ENCODE measurements at places on chromosomes 3 and 15.

GRCh38 chr3:193909387-193909786, 226.6 kb upstream of the HES1 start:
- no peak for DNase-seq

DNA sequence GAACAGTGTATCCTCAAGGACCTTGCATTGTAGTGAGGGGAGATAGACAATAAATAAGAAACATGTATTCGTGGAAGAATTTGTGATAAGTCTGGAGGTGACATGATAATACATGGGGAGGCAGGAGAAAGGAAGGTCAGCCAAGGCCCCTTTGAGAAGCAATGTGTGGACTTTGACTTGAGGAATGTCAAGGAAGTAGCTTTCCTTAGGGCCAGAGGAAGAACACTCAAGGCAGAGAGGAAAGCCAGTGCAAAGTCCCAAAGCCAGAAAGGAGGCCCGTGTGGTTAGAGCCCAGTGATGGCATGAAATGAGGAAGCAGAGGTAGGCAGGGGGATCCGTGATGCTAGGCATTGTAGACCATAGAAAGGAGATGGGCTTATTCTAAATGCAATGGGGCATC, 192.2 kb downstream of the NR1D2 start:
- DNase-seq, result no peak

GRCh38 chr3:120424976-120425570, 25.7 kb downstream of the FSTL1 start:
- no peak for DNase-seq

- no peak for DNase-seq
Observed at GRCh38 chr3:46132565-46132964, 75.5 kb downstream of the CCR1 start.

GRCh38 chr15:78422571-78423340, 15.3 kb upstream of the IREB2 start:
- peak; percentile 74 for DNase-seq

DNA sequence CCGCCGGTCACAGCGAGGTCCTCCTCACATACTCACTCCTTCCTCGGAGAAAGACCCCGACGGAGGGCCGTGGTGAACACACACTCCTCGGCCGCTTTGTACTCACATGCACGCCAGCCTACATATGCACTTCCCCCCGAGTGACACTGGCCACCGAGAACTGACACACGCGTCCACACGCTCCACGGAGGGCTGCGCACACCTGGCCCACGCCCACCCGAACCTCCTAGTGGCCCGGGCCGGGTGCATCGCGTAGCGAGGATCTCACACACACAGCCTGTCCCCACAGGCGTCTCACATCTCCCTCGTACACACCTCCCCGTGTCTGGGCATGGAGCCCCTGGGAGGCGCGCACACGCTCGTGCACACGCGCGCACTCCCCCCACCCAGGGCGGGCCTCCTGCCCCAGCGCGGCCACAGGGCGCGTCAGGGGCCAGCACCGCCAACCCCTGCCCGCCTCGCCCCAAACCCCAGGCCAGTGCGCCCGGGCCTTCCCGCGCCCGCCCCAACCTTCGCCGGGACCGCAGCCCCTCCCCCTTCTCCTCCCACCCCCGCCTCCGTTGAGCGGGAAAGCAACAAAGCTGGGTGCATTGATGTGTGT, 411 bp upstream of the C3orf70 start:
- no peak for DNase-seq

GRCh38 chr3:62361824-62362223, 11.5 kb downstream of the FEZF2 start:
- DNase-seq, result no peak

- peak; percentile 79 for DNase-seq
Observed at GRCh38 chr3:53154881-53155285, 6.1 kb upstream of the PRKCD start.

DNA sequence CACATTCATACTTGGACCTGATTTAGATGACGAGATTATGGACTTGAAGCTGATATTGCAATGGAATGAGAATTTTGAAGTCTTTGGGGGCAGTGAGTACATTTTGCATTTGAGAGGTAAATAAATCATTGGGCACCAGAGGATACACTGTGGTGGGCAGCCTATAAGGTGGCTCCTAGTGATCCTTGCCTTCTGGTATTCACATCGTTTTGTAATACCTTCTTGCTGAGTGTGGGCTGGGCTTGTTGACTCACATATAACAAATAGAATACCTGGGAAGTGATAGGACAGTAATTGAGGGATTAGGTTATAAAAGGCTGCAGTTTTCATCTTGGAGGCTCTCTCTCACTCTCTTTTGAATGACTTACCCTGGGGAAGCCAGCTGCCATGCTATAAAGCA, 605.5 kb upstream of the KCNMB2 start:
- DNase-seq, result no peak

DNA sequence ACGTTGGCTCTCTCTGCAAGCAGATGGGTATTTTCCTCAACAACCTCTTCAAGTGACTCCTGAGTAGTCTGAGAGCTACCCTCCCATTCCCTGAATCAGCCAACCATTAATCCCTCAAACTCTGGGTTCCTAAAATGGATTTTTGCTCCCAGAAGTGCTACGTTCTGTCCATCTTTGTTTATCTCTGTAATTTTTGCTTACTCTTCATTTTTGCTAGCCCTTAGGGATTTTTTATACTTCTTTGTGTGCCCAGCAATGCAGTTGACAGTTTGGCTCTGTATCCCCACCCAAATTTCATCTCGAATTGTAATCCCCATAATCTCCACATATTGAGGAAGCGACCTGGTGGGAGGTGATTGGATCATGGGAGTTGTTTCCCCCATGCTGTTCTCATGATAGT, 35.4 kb upstream of the COL6A5 start:
- no peak for DNase-seq

GRCh38 chr15:67068710-67069400, 3.5 kb downstream of the SMAD3 start:
- DNase-seq, result no peak

DNA sequence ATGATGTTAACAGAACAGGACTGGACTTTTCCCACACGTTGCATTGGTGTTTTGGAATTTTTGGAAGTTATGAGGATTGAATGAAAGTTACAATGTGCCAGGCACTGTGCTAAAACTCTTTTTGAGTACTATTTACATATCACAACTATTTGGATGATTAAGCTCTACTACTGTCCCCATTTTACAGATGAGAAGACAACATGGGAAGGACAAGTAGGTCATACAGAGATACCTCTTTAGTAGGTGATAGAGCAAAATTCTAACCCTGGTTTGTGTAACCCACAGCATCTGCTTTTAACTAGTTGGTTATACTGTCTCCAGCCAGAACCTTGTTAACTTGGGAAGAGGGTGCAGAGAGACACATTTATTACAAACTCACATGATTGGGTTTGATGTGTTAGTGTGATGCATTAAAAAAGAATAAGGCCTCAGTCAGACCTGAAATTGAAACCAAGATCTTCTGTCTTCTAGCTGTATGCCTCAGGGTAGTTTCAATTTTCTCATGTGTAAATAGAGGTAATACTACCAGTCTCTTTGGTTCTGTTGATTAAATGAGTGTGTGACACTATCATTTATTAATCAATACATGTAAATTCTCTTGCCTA, 1.4 kb downstream of the NDUFB4 start:
- no peak for DNase-seq

DNA sequence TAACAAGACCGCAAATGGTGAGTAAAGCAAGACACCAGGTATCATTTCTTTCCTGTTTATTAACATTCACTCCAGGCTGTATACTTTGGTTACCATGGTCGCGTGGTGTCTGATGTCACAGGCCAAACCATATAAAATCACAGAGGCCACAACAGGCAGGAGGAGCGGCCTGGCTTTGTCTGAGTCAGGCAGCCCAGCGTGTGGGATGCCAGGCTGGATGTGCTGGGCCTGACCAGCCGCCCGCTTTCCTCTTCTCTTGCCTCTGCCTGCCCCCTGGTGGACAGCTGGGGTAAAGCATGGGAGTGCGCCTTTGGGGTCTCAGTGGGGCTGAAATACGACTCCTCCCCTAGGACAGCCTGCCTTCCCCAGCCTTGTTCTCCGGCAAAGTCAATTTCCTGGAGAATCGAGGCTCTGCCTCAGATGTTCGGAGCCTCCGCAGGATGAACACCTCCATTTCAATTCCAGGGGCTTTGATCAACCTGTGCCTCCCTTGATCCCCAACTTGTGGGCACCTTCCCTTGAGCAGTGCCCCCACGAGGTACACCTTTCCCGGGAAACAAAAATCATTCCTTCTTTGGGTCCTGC, 78.2 kb downstream of the CCNL1 start:
- peak; percentile 92 for DNase-seq

DNA sequence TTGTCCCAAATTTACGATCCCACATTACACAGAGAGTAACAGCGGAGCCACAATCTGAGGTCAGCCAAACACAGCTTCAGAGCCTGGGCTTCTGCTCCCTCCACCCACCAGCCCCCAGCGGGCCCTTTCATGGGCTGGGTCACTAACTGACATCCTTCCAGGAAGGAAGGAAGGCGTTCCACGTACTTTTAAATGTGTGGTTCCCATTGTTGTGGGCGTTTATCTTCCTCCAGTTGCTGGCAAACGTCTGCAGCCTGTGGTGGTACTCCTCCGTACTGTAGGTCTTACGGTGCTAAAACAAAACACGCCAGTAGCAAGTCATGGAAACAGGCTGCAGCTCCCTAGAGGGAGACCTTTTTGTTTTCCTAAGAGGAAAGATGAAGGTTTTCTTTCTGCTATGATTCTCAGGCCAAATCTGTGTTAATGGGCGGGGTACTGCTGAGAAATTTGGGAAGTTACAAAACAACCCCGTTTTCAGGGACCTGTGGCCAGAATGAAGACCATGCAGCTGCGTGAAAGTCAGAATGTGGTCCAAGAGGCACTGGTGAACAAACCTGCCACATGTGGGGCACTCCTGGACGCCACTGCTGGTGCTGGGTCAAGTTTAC, 7.6 kb downstream of the CTSH start:
- DNase-seq, result peak; percentile 82

DNA sequence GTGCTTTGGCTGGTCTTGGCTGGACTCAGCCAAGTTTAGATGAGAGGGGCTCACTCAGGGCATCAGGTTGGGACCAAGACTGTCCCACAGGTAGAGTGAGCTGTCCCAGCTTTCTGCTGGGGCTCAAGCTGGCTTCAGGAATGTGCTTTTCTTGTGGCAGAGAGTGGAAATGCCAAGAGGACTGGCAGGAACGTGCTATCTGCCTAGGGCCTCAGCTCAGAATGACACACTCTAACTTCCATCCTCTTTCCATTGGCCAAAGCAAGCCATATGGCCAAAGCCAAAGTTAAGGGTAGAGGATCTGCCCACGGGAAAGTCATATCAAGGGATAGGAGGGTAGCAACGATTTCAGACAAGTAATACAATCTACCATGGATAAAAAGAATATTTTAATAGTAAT, 178.8 kb downstream of the ABHD5 start:
- no peak for DNase-seq

GRCh38 chr15:38041576-38041975, 107.1 kb downstream of the TMCO5A start:
- no peak for DNase-seq

- no peak for DNase-seq
Observed at GRCh38 chr3:98013411-98014267, 21.5 kb downstream of the GABRR3 start.

- DNase-seq, result peak; percentile 84
Observed at GRCh38 chr3:4825436-4826236, 153.6 kb upstream of the BHLHE40 start.

DNA sequence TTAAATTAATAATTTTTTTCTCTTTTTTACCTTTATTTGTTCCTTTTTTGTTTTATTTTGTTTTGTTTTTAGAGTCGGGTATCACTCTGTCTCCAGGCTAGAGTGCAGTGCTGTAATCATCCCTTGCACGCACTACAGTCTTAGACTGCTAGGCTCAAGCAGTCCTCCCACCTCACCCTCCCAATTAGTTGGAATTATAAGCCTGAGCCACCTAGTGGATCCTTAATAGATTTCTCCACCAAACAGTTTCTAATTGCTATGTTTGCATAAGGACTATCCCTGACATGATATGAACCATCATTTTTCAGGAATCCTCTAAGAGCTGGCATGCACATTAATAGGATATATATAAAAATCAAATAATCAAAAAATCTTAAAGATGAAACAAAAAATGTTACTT, 993.2 kb downstream of the OTOL1 start:
- no peak for DNase-seq

- DNase-seq, result no peak
Observed at GRCh38 chr15:51377038-51377786, 35.8 kb downstream of the GLDN start.

- no peak for DNase-seq
Observed at GRCh38 chr15:101609742-101610610, 42.2 kb downstream of the TM2D3 start.

DNA sequence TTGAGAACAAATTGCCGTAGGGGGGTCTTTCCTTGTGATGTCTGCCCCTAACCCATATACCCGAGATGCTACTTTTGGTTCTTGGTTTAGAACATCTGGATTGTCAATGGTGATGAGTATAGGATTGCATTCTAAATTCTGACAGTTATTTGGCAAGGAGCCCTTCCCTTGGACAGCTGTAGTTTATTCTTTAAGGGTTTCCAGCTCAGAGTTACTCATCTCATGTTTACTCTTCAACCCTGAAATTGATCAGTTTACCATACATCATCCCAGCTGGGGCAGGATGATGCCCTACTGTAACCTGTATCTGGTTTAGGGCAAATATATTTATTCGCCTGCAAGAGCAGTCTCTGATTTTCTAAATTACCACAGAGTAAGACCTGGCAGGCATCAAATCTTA, 85.7 kb upstream of the XCR1 start:
- DNase-seq, result no peak

- no peak for DNase-seq
Observed at GRCh38 chr15:40565333-40566238, 744 bp upstream of the CCDC32 start.

GRCh38 chr3:194585880-194586281, 47.3 kb downstream of the TMEM44 start:
- DNase-seq, result no peak

DNA sequence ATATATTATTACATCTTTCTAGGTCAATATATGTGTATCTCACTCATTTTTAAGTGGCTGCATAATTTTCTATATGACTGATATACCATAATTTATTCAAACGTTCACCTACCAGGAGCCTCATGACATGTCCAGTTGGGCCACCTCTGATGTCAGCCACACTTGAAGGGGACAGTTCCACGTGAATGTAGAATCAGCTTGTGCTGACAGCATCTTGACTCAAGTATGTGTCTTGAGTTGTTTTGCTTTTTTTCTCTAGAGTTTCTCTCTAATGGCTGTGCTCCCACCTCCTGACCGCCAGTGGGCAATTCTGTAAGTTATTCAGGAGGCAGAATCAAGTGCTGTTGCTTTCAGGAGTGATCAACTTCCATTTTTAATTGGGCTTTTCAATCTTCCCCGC, 237.9 kb downstream of the NFKBIZ start:
- no peak for DNase-seq

DNA sequence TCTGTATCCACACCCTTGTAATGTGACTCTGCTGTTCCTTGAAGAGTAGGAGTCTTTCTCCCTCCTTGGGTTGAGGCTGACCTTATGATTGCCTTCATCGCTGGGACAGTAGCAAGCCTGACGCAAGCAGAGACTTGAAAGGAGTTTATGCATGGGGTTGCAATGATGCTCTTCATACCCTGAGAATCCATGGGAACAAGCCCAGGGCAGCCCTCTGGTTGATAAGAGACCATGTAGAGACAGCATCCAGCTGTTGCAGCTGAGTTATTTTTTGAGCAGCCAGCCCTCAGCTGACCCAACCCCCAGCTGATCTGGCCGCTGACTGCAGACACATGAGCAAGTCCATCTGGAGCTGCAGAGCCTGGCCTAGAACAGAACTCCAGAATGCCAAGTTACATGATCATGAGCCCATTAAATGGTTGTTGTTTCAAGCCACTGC, 60.6 kb upstream of the ARNT2 start:
- peak; percentile 72 for DNase-seq
